ENCODE measurements at places on chromosomes 5 and 9.

DNA sequence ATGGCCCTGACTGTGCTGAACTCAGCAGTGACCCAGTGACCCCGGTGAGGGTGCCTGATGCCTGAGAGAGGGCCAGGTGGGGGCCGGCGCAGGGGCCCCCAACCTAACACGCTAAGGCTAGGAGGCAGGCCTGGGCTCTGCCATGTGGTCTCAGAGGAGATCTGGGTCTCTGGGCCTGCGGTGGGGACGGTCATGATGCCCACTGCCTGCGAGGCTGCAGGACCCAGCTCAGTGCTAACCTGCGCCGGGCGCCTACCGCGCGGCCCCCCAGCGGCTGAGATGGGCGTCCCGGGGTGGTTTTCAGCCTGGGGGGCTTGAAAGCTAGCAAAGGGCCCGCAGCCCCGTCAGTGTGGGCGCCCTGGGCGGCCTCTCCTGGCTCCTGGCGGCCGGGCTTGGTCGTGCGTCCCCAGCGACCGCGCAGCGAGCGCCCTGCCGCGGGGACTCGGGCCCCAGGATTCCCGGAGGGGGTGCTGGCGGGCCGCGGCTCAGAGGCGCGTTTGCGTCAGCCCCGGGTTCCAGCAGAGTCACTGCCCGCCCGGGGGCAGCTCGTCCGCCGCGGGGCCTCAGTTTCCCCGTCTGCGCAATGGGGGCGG is 2.5 kb downstream of the EGFL7 start:
- DNase-seq, result no peak

DNA sequence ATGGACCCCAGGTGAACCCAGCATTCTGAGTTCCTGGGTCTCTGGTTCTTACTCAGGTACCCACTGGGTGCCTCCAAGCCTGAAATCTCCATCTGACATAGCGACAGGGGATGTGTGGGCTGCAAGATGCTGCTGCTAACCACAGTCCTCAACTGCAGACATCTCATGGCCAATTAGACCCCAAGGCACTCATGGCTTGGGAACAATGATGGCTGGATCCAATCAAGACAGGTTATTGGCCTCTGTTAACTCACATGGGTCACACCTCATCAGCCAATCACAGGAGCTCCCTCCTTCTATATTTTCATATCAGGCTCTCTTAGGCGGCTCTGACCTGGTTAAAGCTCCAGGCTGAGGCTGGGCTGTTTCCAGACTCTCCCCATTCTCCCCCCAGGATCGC is 57.0 kb downstream of the CXXC5 start:
- DNase-seq, result no peak

DNA sequence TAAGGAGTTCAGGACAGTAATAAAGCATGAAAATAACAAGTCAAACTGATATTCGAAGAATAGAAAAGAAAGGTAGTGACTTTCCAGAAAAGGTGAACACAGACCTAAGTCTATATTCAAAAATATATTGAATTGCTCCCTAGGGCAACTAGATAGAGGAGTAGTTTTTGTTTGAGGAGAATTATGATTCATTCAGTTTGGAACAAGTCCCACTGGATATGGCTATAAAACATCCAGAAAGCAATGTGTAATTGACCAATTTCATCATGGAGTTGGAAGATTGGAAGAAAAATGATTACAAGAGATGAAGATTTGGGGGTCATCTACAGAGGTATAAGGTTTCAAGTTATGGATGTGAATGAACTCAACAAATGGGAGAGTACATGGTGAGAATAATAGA is 117.5 kb upstream of the ZNF462 start:
- no peak for DNase-seq

DNA sequence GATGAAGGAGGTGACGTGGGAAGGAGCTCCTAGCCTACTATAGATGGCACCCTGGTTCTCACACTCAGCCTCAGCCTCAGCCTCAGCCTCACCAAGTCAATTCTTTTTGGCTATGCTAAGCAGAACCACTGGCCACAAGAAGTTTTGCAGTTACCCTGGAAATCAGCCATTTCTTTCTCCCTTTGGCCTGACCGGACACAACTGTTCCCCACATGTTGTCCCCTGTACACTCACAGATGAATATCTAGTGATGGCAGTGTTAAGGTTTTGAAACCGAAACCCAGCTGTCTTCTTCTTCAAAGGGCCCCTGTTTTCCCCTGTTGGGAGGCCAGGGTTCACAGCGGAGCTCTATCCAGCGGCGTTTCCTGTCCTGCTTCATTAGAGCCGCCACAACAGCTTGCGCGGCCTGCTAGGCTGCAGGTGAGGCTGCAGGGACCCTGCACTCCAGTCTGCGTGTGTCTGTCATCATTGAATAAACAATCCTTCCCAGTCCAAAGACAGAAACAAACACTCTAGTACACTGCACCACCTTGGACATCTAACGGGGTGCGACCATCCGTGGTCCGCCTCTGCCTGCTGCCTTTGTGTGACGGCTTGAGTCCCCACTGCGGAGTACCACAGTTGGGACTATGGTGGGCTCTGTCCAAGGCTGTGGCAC is 250.5 kb downstream of the DENND1A start:
- no peak for DNase-seq

GRCh38 chr5:180603076-180603594 is 11.8 kb upstream of the SCGB3A1 start:
- DNase-seq, result no peak

DNA sequence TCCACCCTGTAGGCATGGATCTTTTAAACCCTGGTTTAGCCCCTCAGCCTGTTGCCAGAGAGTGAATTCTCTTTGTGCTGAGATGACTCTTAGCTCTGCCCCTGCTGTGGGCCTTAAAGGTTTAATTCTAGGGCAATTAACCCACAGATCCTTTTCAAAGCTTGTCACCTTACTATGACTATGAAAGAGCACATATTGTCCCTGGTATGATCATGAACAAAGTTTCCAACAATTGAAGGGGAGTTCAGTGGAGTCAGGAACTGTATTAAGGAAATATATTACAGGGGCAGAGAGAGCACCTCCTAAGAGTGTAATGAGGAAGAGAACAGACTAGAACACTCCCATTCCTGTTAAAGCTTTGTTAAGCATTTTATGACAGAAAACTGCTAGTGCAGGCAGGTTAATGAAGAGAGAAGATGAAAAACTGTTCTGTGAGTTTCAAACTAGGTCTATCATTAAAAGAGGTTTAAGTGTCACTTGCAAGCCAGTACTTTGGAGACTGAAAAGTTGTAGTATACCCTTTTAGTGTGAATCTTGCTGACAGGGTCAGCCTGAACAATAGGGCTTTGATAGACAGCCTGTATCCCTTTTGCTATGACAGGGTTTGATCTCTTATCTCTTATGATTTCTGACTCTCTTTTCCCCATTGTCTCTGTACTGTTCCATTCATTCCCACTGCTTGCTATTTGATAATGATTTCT is 104.2 kb upstream of the ELL2 start:
- no peak for DNase-seq

DNA sequence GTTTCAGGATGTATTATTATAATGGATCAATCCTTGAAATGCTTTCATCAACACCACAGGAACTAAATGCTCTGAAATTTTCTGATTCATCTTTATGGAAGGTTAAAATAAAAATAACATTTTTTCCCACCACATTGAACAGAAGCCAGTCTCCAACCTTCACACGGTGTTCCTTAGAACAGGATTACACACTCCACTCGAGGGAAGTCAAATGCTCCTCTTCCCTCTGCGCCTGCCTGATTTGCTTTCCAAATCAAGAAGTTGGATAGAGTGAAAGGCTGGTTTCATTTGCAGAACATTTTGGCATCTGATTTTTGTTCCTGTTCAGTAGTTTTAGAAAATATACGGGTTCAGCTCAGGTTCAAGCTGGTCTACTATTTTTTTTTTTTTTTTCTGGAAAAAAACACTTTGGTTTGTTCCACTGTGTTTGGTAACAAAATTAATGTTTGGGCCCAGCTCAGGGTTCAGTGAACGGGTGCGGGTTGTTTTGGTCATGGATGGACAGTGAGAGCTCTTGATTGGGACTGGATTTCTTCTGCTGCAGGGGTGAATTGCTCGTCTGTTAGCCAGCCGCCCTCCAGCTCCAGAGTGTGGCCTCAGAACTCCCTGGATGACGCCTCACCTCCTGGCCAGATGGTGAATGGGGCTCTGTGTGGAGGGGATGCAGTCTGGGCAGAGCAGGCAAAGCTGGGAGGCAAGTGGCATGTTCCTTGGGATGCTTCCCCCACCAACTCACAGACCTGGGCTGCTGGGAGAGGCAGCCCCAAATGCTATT is 82.4 kb upstream of the STC2 start:
- no peak for DNase-seq

DNA sequence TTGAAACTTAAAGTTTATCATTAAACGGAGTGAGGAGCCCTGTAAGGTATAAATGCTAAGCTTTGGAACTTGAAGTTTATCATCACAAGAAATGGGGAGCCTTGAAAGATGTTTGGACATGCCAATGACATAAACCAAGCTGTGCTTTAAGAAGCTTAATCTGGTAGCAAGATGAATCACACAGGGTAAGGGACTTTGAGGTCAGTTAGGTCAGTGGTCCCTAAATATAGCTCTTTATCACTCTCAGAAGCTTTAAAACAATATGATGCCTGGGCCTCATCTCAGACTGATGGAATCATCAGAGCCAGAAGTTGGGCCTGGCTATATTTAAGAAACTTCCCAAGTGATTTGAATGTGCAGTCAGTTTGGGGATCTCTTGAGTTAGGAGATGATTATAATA is 85.7 kb downstream of the TNC start:
- DNase-seq, result no peak

DNA sequence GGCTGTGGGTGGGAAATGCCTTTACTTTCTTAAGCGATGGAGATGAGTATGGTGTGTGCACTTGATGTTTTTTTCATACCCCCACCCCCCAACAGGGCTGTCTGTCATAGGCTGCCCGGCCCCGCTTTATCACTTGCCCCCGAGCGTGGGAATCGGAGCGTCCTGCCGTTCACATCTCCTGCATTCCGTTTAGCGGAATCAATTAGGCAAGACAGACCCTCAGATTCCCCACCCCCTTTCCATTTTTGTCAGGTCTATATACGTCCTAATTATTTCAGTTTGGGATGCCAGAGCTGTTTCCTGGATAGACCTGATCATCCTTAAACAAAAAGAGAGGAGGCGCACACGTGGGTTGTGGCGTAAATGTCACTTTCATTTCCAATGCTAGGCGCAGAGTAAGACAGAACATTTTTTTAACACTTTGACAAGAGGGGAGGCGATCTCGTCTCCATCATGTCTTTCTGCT is 217.2 kb downstream of the MEF2C start:
- DNase-seq, result no peak

GRCh38 chr9:88266416-88266815 is 121.8 kb upstream of the SPIN1 start:
- no peak for DNase-seq

GRCh38 chr9:101485924-101486692 is 47.5 kb upstream of the RNF20 start:
- DNase-seq, result no peak

GRCh38 chr5:131262953-131263541 is 806 bp upstream of the CDC42SE2 start:
- DNase-seq, result no peak

DNA sequence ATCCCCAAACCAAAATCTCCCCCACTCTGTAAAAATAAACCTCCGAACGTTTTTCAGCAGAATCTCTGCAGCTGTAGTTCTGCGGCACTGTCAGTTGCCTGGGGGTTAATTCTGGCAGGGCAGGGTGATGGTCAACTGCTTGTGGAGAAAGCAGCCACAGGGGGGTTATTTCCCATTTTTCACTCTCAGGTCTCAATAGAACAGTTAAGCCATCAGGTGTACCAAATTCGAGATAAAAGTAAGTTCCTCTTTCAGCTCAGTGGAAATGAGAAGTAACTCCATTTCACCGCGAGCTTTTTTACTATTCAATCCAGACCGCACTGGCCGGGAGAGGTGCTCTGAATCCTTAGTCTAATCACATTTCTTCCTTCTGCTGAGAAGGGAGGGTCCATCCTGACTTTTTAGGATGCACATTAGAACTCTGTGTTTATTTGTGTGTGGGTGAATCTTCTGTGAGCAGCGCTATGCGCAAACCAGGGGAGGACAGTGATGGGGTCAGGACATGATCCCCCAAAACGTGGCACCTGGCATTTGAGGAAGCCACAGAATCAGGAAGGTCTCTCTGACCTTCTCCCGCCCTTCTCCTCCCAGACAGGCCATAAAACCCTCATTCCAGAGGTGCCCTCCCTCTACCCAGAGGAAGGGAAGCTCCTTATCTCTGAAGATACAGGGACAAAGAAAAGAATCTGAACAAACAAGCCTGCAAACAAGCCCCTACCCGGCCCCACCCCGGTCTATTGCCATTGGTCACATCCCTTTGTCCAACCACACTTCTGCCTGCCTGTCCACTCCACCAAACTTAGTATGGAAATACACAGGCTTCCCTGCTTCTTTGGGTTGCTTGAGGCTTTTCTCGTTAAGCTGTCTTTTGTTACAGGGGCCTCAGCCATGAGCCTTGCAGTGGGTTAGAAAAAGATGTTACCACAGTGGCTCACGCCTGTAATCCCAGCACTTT is 229.0 kb downstream of the ROR2 start:
- no peak for DNase-seq

All from activated CD4-positive, CD25-positive, alpha-beta regulatory T cell (primary cell).